Smooth muscle cell of the brain vasculature (primary cell): ENCODE measurements at places on chromosomes 2 and 18.

- no peak for DNase-seq
Observed at GRCh38 chr18:46283268-46283667, 179.1 kb downstream of the HAUS1 start.

DNA sequence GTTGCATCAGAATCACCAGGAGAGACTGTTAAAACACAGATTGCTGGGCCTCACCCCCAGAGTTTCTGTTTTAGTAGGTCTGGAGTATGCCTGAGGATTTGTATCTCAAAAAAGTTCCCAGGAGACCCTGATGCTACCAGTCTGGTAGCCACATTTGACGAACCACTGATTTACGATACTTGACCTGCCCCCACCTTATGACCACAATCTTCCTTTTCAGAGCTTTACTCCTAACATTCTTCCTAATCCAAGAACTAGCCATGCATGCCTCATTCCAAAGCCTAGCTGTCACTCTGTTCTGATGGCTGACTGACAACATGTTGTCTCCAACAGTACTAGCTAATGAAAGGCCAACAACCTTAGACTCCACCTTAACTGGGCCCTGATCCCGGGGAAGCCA, 191.4 kb downstream of the MBD2 start:
- no peak for DNase-seq

GRCh38 chr2:235433860-235434259, 60.0 kb upstream of the AGAP1 start:
- DNase-seq = no peak

- no peak for DNase-seq
Observed at GRCh38 chr2:222743251-222743812, 71.9 kb downstream of the MOGAT1 start.

DNA sequence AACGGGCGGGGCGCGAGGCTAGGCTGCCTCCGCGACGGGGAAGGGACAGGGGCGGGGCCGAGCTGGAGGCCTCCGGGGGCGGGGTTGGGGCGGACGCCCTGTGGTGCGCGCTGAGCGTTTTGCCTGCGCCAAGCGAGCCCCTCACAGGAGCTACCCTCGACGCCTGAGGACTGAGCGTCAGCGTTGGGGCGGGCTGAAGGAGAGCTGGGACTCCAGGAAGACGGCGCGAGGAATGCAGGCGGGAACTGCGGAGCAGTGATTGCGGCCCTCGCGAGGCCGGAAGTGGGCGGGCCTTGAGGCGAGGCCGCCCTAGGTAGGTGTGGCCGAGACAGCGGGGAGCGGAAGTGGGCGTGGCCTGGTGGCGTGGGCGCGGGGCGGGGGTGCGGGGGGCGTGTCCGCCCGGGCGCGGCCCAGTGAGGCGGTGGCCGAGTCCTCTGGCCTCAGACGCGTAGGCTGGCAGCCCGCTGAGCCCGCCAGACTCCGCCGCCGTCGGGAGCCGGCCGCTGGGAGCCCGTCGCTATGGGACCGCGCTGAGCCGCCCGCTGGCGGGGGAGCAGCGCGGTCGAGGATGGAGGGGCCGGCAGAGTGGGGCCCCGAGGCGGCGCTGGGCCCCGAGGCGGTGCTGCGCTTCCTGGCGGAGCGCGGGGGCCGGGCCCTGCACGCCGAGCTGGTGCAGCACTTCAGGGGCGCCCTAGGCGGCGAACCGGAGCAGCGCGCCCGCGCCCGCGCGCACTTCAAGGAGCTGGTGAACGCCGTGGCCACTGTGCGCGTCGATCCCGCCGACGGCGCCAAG, at the start of the genes SEPTIN10 and SOWAHC:
TSS of gene SEPTIN10 (minus strand) at position 45 of the 793 bp plus-strand sequence. CDS start 139 bp downstream, outside the sequence.
TSS of gene SOWAHC (plus strand) at position 443 of the 793 bp plus-strand sequence. CDS start at position 569, 126 bp downstream.
- peak; percentile 97 for DNase-seq

DNA sequence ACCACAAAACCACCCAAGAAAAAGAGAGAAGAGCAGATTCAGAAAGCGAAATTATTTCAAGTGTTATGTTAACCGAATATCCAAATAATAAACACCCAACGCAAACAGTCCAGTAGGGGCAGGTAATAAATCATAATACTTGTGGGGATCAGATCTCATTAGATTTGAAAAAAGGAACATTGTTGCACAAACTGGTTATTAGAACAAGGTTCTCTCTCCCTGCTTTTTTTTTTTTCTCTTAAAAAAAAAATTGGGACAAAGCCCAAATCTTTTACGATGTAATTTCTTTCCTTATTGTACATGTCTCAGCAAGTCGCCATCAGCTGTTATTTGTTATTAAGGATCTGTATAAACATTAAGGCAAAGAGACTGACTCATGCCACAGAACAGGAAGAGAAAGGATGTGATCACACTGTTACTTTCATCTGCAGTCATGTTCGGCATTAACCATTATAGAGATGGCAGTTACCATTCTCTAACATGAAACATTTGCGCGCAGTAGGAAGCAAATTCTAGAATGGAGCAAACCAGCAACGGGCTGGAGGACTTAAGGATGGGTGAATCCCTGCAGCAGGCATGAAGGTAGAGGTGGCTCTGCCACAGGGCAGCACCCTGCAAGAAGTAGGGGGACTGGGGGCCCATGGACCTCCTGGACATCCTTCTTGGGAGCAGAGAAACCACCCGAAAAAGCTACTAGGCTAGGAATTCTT, 42.0 kb downstream of the EPHA4 start:
- peak; percentile 43 for DNase-seq

- no peak for DNase-seq
Observed at GRCh38 chr2:9105601-9106337, 100.8 kb upstream of the ASAP2 start.

DNA sequence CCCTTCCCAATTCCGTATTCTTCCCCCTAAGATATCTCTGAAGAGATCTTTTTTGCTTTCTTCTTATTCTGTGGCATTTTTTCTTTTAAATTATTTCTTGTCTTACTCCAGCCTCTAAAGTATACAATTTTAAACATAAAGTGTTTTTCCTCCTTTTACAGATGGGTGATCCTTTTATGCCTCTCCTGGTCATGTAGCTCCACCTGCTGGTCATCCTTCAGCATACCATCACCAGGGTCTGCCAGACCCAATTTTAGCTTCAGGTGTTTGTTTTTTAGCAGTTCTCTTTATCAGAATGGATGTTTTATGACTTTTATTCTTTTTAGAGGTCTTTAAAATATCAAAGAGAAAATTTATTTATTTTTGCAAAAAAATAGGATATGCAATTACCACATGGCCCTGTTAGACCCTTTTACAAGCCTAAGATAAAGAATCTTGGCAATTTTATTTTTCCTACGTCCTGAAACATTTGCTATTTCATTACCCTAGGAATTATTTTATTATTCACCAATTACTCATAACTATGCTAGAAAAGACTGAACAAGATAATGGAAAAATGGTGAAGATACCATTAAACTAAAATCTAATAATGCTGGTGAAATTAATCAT, 55.5 kb downstream of the PIGN start:
- peak; percentile 35 for DNase-seq

DNA sequence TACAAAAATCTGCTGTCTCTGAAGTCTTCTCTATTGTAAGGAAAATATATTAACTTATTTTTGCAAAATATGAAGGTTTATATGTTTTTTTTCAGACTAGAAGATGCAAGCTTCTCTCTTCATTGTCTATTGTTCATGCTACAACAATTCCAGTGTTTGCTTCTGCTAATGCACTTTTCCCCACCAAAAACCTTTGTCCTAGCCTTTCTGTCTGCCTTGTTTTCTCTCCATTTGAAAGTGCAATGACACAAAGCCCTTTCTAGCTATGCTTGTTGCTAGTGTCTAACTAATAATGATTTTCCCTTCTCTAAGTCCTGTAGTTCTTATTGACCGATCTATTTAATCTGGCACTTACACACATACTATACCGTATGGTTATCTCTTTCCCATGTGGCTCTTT, 369.5 kb upstream of the CELF4 start:
- no peak for DNase-seq

DNA sequence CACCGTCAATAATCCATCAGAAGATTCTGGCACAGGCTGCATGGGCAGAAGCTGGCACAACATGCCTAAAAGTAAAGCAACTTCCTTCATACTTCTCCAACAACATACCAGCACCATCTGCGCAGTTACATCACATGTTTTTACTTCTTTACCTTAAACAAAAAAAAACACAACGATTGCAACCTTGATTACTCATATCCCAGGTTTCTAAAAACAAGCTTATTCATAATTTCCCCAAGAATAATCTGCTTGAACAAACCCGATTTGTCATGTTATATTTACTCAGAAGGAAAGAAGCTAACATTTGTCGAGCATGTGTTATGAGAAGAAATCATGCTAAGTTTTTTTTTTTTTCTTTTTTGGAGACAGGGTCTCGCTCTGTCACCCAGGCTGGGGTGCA, 54.7 kb downstream of the THADA start:
- no peak for DNase-seq

DNA sequence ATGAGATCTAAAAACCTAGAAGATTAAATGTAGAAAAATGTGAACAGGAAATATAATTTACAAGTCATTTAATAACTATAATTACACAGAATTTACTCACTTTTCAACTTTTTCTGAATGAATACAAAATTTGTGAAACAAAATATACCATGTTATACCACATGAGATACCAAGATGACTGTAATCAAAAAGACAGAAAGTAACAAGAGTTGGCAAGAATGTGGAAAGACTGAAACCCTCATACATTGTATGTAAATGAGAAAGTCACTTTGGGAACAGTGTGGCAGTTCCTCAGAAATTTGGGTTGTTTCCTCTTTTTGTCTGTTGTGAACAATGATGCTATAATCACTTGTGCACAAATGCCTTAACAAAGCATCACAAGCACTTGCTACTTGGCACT, 145.4 kb upstream of the ZNF804A start:
- DNase-seq = no peak

GRCh38 chr2:134259571-134259970, 5.7 kb downstream of the MGAT5 start:
- no peak for DNase-seq

- no peak for DNase-seq
Observed at GRCh38 chr2:106161938-106162820, 31.9 kb downstream of the UXS1 start.

DNA sequence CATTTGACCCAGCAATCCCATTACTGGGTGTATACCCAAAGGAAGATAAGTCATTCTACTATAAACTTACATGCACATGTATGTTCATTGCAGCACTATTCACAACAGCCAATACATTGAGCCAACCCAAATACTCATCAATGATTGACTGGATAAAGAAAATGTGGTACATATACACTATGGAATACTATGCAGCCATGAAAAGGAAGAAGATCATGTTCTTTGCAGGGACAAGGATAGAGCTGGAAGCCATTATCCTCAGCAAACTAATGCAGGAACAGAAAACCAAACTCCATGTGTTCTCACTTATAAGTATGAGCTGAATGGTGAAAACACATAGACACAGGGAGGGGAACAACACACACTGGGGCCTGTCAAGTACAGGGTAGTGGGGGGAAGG, 226.7 kb upstream of the HNMT start:
- no peak for DNase-seq

DNA sequence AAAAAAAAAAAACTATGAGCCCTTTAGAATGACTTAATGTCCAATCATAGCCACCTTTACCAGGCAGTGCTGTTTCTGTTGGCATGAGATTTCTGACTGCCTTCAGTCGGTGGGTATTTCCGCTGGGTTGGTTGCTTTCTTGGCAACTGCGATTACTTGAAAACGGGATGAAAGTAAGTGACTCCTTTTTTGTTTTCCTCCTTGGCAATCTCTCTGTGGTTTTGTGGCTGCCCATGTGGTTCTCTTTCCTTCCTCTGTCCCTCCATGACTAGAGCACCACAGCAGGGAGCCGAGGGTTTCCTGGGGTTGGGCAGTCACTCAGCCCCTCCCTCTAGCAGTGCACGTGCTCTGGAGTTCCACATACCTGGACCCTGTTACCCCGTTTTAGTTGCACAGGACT, 112.1 kb downstream of the KLHL29 start:
- DNase-seq = no peak

DNA sequence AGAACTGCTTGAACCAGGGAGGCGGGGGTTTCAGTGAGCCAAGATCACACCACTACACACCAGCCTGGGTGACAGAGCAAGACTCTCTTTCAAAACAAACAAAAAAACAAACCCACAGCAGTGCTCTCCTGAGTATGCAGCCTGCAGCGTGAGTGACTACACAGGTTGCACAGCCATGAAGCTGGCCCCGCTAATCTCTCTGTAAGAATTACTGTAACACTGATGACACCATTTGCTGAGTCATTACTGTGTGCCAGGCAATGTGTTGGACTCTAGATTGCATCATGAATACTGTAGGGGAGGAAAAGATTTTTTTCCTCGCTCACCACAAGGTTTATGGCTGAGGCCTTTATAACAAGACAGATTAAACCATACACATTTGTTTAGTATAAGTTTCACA, 118.6 kb upstream of the ATP8B1 start:
- no peak for DNase-seq

GRCh38 chr2:141899740-141900139, 231.1 kb downstream of the LRP1B start:
- DNase-seq = no peak

DNA sequence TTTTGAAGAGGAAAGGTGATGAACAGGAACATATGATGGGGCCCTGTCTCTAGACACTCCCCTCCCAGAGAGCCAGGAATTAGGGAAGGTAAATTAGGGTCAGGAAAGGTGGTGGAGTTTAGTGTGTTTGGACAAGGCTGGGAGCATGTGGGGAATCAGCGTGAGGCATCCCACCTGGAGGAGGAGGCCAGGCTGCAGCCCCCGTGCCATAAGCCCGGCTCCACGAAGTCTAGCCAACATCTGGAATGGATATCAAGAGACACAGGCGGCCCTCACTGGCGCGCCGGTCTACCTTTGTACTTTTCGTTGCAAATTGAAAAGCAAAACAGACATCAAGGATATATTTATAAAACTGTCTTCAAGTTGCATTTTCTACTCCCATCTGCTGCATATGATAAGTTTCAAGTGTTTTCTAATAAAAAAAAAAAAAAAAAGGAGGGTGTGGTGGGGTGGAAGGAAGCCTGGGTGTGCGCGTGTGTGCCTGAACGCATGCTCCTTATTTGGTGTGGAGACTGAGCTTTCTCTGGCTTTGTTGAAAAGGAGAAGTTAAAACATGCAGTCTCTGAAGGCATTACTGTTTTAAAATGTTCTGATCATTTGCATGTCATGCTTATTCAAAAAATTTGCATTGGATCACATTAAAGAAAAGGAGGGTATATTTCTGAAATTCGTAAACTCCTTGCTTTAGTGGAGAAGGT, 546.7 kb upstream of the ID2 start:
- no peak for DNase-seq
